ENCODE measurements at places on chromosomes 1 and 21. TPM values are rescaled to one million over a fixed set of nuclear protein-coding genes. Genes with fewer than 3 reads are reported as not detected.

DNA sequence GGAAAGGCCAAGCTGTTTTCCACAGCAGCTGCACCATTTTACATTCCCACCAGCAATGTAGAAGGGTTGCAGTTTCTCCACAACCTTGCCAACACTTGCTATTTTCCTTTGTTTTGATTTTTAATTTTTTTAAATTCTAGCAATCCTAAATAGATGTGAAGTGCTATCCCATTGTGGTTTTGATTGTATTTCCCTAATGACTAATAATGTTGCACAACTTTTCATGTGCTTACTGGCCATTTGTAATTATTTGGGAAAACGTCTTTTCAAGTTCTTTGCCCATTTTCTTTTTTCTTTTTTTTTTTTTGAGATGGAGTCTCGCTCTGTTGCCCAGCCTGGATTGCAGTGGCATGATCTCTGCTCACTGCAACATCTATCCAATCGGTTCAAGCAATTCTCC is 53.9 kb downstream of the VCAM1 start:
- no peak for DNase-seq

DNA sequence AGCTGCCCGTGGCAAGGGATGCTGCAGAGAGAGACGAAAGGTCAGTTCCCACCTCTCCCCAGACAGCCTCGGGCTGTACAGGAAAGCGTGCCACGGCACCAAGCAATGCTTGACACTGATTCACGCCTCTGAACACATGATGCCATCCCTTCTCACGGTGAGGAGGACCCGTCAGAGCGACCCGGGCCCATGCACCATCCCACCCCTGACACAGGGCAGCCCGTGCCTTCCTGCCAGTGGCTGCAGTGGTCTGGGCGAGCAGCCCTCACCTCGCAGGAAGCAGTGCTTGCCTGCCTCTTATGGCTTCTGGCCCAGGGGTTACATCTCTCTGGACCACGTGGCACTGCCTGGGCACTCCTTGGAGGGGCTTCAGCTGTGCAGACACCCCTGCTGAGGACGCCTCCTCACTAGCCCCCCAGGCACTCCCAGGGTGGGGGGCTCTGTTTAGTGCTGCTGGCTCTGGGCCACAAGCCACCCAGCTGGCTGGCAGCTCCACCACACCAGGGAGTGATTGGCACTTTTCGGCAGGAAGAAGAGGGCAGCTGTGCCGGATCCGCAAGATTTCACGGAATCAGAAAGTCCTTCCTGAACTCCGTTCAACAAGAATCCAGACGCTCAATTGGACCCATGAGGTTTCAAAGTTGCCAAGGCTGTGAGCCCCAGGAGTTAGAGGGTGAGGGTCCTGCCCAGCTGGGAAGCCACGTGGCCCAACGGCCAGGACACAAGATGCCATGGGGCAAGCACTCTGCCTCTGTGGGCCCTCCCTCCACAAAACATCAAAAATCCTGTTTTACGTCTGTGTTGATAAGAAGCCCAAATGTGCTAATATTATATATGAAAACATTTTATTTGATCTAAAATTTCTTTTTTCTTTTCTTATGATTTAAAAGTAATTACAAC is 34.8 kb upstream of the SLC19A1 start:
- peak; percentile 35 for DNase-seq

GRCh38 chr1:55541296-55541695 is 326.1 kb upstream of the USP24 start:
- DNase-seq = no peak

DNA sequence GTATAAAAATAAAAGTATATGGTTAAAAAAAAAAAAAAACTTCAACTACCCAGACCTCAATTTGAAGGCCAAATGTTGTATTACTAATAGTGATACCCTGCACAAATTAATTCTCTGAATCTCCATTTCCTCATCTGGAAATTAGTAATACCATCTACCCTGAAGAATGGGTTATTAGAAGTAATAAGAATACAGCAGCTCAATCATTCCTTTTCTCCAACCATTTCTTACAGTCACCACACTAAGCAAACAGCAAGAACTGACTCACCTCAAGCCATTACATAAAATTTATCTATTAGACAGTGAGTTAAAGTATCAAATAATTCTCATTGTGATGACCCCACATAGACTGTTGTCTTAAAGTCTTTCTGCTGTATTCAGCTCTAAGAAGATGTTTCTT is 39.6 kb downstream of the RERE start:
- DNase-seq = no peak

GRCh38 chr1:10778640-10779039 is 17.8 kb downstream of the CASZ1 start:
- DNase-seq = no peak

GRCh38 chr1:31043631-31044030 is 21.9 kb downstream of the PUM1 start:
- DNase-seq = no peak

VASH2 gene
- total RNA-seq = 30.6 TPM

CDC42BPA gene
- 29.0 TPM for total RNA-seq

CD1B gene
- not detected for total RNA-seq

C1orf141 gene
- total RNA-seq = not detected

SLC66A1 gene
- total RNA-seq = 20.8 TPM

GJB5 gene
- 0.35 TPM for total RNA-seq
